Stimulated activated CD4-positive, alpha-beta T cell treated with anti-CD3 and anti-CD28 coated beads, Interleukin-4, amount 100 ng/mL, for 4 hours (primary cell): ENCODE measurements at places on chromosomes 4 and X.

- no peak for DNase-seq
Observed at GRCh38 chr4:169810325-169811323, 52.9 kb upstream of the HPF1 start.

DNA sequence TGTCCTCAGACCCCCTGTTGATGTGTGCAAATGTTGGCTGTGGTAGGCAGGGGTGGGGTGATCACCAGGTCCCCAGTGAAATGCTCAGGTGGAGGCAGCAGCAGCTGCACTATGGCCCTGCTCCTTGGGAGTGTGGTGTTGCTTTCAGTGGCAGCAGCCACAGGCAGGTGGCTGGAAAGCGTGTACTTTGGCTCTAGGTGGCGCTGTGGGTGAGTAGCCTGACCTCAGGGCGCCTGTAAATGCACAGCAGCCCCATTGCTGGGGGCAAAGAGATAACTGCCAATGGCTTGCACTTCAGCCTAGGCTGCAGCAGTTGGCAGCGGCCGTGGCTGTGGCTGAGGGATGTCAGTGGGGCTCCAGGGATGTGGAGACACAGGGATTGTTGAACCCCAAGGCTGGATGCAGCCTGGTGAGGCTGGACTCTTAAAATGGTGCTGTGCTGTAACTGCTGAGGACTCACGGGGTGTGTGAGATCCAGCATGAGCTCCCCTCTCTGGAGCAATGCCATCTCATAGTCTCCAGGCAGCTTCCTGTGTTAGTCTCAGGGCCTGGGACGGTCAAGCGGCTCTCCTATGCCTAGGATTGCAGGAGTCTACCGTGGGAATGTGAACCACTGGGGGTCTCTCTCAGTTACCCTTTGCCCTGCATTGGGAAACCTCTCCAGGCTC, 421.7 kb upstream of the HTR2C start:
- DNase-seq, result no peak

DNA sequence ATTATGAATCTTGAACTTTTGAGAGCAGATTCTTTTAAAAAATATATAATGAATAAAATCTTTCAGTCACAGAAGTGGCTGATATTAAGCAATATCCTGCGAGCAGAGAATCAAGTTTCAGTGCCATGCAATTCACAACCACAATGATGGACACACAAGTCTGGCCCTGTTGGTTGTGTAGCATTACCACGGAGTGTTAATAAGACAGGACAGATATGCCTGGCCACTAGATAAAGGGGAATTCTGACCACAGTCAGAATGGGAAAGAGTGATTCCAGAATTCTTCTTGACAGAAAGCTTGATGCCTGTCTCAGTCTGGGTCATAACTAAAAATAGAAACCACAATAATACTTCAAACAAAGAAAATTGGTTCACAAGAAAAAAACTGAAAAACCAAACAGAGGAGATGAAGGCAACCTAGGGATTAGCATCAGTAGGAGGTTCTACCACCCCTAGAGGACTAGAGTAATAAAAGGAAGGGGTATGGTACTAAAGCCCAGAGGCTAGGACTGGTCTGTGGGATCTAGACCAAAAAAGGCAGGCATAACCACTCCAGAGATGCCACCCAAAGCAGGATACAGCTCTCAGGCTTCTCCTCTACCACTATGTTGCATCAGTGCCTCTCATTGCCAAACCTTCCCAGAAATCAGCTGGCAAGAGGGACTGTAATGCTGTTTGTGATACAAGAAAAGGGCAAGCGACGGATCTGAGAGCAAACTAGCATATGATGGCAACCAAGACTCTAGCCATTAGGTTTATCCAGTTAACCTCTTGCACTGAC, 59.0 kb downstream of the RNF150 start:
- no peak for DNase-seq

GRCh38 chrX:136182414-136182813, 35.1 kb downstream of the FHL1 start:
- no peak for DNase-seq

- no peak for DNase-seq
Observed at GRCh38 chr4:85591406-85592098, 116.6 kb downstream of the ARHGAP24 start.

DNA sequence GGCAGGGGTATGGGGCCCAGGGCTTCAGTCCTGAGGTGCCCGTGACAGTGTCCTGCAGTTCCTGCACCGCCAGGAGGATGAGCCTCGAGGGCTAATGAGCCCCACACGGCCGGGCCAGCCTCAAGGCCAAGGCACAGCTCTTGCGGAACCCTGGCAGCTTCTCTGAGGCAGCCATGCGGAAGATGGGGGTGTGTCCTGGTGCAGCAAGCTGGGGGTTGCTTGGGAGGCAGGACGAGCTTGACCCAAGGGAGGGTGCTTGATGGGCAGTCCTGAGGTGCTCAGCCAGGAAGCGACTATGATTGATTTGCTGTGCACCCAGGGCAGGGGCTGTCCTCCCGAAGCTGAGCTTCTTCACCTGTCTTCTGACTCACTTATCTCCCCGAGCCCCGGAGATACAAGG, 9.1 kb upstream of the FGFR3 start:
- DNase-seq, result no peak

- DNase-seq, result no peak
Observed at GRCh38 chr4:36502350-36502749, 220.9 kb downstream of the DTHD1 start.

- no peak for DNase-seq
Observed at GRCh38 chr4:169225058-169225751, 45.6 kb downstream of the SH3RF1 start.

GRCh38 chr4:168097161-168097560, 4.8 kb downstream of the ANXA10 start:
- DNase-seq, result no peak

DNA sequence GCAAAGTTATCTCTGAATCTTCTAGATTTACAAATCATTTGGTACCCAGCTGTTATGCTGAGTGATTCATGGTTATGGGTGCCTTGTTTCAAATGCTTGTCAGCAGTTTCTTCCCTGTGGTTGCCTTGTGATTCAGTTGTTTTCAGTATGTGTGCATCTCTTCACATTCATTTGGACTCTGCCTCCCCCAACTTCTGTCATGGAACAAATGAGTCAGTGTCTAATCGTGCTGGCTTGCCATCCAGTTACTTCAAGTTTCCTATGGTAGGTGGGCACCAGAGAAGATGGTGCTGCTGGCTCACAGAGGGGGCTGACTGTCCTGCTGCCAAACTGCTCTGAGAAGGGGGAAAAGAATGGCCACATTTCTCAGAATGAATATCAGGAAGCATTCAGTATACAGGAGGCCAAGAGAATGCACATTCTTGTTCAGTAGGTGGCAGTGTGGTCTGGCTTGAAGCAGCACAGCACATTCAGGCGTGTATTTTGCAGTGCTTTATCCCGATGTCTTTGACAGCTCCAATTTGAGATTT, 260.9 kb downstream of the GLUD2 start:
- DNase-seq, result peak; percentile 67

GRCh38 chr4:181259081-181259709, 984.0 kb upstream of the TENM3 start:
- DNase-seq, result no peak

DNA sequence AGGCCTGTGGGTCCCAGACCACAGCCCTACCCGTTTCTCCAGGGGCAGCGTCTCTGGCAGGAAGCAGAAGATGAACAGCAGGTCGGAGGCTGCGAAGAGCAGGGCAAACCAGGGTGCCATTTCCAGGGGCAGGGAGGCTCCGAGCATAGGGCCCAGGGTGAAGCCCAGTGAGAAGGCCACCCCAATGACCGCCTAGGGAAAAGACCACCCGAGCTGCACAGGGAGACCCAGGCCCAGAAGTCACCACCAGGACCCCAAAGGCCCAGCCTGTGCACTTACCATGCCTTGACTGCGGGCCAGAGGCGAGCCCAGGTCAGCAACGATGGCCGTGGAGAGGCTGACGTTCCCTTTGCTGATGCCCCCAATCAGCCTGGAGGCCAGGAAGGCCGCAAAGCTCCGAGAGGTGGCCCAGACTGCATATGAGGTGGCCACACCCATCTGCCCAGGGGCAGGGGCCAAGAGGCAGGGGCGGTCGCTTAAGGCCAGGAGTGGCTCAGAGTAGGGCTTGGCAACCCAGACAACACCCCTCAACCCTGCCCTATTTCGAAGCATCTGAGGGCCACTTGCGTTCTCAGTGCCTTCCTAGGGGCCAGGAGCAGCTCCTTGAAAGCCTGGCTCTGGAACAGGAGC, 30.8 kb downstream of the NOP14 start:
- no peak for DNase-seq

DNA sequence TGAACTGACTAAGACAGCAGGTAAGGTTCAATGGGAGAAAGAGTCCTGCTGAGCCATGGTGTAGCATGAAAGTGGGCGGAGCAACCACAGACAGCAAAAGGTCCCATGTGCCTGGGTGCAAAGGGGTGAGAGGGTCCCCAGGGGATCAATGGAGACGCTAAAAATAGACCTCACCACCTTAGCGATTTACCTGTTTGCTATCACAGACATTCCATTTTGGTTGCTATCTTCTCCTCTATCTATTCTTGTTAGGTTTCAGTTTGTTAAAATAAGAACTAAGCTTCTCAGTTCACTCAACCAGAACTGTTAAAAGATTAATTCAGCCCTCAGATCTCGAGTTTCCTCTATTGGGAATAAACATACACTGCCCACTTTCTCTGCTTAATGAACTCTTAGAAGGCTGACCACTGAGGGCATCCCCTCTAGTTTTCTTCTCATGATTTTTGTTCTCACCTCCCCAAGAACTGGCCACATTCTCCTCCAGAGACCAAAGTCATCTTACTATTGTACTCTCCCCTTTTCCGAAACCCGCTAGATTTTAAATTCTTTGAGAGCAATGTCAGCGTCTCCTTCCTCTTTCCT, 136.7 kb downstream of the PARM1 start:
- DNase-seq, result no peak

GRCh38 chrX:134774190-134775048, 116.1 kb upstream of the PLAC1 start:
- DNase-seq, result no peak

GRCh38 chr4:109873791-109874514, 26.0 kb downstream of the LRIT3 start:
- DNase-seq, result no peak

DNA sequence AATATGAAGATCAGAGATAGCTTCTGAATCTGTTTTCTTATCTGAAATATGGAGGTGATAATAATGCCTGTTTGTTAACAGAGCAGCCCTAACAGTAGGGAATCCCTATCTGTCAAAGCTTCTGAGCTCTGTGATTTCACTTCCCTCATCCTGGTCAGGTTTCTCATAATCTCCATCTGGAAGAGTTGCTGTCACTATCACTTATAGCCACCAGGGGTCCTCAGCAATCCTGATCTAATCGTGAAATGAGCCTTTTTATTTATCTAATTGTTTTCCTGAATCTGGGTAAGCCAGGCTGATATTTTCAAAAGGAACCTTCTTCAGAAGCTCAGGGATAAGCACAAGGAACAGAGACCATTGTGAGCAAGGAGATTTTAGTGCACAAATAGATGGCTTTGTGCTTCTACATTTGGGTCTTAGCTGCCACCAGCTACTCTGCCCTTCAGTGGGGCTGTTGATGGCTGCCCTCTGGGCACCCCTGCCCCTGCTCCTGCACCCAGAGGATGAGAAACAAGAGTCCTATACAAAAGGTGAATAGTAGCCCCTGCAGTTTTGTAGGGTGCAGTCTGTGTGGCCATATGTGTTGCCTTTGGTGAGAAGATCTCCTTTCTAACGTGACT, 196.4 kb upstream of the RADX start:
- no peak for DNase-seq

- DNase-seq, result peak; percentile 77
Observed at GRCh38 chr4:155376387-155377268, at the start of gene MAP9. Gene MAP9, minus strand, starts transcription at chr4:155376965. Its CDS starts 1,115 bp downstream, at chr4:155375850.

DNA sequence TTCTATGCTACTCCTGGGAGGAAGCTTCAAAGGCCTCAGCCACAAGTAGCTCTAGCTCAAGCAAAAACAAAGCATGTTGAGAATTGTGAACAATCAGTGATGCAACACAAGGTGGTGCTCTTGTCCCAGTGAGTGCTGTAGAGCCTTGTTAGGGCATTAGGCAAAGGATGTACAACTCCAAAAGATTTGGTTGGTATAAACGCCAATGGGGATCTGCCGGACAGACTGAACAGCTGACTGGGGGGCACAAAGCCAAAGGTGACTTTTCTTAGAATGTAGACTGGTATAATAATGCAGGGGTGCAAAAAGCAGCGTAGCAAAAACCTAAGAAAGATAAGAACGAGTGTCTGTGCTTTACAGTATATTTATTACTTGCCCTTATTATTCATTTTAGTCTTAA, 62.6 kb upstream of the ALB start:
- no peak for DNase-seq

DNA sequence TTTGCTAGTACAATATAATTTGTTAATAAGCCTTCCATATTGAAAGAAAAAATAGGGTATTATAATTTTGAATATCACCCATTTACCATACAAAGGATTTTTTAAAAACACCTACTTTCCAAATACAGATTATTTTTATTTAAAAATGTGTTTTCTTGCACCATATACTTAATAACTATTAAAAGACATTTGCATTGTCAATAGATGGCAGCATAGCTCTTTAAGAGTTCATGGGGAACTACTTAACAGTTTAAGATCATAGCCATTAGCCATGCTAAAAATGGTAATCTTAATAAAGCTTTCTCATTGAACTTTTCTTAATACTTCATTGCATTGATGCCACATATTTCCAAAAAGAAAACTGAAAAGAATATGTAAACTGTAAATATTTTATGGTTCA, 1995.9 kb downstream of the C4orf33 start:
- DNase-seq, result no peak

DNA sequence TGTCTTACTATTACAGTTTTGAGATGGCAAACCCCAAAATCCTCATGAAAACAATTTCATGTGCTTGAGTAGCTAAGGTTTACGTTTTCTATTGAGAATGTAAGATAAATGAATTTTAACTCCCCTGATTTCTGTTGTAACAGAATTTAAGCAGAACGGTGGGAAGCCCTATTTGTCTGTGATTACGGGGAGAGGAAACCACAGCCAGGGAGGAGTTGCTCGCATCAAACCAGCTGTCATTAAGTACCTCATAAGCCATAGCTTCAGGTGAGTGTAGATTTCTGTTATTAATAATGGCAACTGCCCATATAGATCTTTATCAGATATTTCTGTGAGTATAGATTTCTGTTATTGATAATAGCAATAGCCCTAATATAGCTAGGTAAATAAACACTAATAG, 44.2 kb upstream of the RHOH start:
- DNase-seq, result peak; percentile 29

DNA sequence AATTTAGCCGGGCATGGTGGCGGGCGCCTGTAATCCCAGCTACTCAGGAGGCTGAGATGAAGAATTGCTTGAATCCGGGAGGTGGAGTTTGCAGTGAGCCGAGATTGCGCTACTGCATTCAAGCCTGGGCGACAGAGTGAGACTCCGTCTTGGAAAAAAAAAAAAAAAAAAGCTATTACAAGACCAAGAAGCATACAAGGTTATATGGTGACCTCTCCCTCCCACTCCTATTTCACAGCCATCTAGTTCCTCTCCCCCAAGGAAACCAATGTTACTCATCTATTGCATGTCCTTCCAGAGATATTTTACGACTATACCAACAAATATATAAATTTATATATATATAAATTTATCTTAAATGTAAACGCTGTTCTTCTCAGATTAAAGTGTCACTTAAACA, 3.2 kb downstream of the SLC9A7 start:
- no peak for DNase-seq

GRCh38 chr4:87079967-87080366, 140.5 kb downstream of the KLHL8 start:
- DNase-seq, result no peak
